ENCODE measurements at places on chromosomes 13 and 19. TPM values are rescaled to one million over a fixed set of nuclear protein-coding genes. Genes with fewer than 3 reads are reported as not detected.
A peak's percentile ranks its signal among the peaks of the same experiment; 100 is the strongest.

GRCh38 chr13:96200810-96201209, 110.9 kb downstream of the HS6ST3 start:
- H3K4me1 ChIP-seq: no peaks in the 10 kb centered on the region
- no peak overlapping the region for H3K4me3 ChIP-seq
- H3K27me3 ChIP-seq: no peaks in the 10 kb centered on the region
- DNase-seq: no peak
- H3K36me3 ChIP-seq: no peaks in the 10 kb centered on the region

DNA sequence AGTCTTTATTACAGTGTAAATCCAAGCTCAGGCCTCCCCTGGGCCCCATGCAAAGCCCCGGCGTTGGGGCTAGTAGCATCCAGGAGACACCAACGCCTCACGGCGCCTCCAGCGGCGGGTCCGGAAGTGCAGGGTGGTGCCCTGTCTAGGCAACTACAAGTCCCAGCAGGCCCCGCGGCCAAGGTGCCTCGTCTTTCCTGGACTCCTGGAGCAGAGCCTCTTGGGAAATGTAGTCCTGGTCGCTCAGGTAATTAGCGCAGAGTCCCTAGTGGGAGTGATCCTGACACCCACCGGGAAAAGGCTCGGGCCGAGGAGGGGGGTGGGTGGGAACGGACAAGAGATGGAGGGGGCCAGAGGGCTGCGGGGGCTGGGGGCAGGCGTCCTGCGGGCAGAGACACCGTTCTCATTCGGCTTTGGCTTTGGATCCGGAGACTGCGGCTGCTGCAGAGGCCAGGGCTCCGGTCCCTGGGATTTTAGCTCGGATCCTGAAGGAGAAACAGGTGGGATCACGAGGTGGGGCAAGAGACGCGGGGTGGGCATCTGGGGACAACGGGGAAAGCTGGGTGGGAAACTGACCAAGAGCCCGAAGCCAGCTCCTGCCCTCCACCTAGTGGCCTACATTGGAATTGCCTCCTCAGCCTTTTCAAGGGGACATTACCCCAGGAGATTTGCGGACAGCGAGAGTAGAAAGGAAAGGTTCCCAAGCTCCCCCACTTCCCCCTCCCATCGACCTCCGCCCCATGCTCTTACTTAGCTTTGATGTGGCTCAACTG, 11.4 kb downstream of the RTN2 start:
- no peaks in the 10 kb centered on the region for H3K36me3 ChIP-seq
- H3K27ac ChIP-seq: peak overlapping the region; percentile 49
- H3K27me3 ChIP-seq: no peaks in the 10 kb centered on the region
- peak overlapping the region; percentile 54 for H3K4me3 ChIP-seq

- peak; percentile 96 for DNase-seq
- no peaks in the 10 kb centered on the region for H3K36me3 ChIP-seq
- H3K4me3 ChIP-seq: no peak overlapping the region
- no peaks in the 10 kb centered on the region for H3K27me3 ChIP-seq
- no peaks in the 10 kb centered on the region for H3K4me1 ChIP-seq
Measured at GRCh38 chr13:91133941-91134802, 213.3 kb upstream of the MIR17HG start.

NTF4 gene
- total RNA-seq: not detected

KLK15 gene
- not detected for total RNA-seq

KRTDAP gene
- not detected for total RNA-seq

ZNF66 gene
- 1.6 TPM for total RNA-seq

Data from K562 (cell line).